Sigmoid colon (tissue), 7 donors: ENCODE measurements at places on chromosomes 1 and 21. TPM values are rescaled to one million over a fixed set of nuclear protein-coding genes. Genes with fewer than 3 reads are reported as not detected.
A peak's percentile ranks its signal among the peaks of the same experiment; 100 is the strongest.

DNA sequence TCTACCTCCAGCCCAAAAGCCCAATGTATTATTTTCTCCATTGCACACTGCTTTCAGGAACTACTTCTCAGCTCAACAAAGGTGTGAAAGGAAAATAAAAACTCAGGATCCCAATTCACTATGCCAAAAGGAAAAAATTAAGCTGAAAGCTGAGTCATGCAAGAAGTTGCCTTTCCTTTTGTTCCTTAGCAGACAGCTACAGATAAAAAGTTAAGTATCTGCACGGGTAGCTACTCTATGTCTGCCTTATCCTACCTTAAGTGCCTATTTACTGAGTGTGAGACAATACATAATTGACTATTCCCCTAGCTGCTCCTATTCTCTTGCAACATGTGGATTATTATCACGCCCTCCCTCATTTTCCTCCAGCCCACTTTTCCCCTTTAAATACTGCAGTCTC is 84.1 kb downstream of the ADCY10 start:
- no peak for DNase-seq

Gene RSPH1
- total RNA-seq = 1.2 TPM

Gene RNU1-4
- under 0.01 TPM for total RNA-seq

- peak; percentile 40 for DNase-seq
These were observed 107.0 kb downstream of the GALNT2 start for GRCh38 chr1:230174041-230174440.

- no peak for DNase-seq
These were observed 75.4 kb downstream of the SLC35A3 start for GRCh38 chr1:100045206-100045605.

Gene GABRD
- not detected for total RNA-seq
